ENCODE measurements at places on chromosomes 5 and 9. TPM values are rescaled to one million over a fixed set of nuclear protein-coding genes. Genes with fewer than 3 reads are reported as not detected.

DNA sequence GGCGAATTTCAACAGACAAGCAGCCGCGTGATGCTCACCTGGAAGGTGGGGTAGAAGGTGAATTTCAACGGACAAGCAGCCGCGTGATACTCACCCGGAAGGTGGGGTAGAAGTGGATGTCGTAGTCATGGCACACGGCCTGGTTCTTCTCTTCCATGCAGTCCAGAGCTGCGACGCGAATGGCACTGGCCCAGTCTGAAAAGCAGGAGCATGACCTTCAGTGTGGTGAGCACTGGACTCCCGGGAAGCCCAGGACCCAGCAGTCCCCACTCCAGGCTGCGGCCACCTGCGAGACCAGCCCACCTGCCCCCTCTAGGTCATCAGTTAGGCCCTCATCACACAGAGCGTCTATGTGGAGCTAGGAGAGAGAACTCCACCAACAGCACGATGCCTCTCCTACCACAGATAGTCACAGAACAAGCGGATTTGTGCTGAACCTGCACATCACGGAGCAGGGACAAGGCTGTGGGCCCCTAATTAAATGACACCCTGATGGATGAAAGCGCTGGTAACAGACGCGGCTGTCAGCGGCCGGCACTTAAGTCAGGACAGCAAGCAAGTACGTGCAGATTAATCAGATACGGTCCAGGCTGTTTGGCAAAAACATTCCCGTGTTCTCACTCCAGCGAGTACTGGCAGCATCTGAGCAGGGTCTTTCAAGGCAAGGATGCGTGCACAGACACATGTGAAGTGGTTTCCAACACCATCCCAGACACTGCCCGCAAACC, 18.8 kb downstream of the QSOX2 start:
- no peaks in the 10 kb centered on the region for H3K27me3 ChIP-seq
- H3K36me3 ChIP-seq: peaks cover 44% of the 10 kb centered on the region
- H3K27ac ChIP-seq: no peak overlapping the region
- no peaks in the 10 kb centered on the region for H3K4me1 ChIP-seq
- H3K4me3 ChIP-seq: no peak overlapping the region

DNA sequence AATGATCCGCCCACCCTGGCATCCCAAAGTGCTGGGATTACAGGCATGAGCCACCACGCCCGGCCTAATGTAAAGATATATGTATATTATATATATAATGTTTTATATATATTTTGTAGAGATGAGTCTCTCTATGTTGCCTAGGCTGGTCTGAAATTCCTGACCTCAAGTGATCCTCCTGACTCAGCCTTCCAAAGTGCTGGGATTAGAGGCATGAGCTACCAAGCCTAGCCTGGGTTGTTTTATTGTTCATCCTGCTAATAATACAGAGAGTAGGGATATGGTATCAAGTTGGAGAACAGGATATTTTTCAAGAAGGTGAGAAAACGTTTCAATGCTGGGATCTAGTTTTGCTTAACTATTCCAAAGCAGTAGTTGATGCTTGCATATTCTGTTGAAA, 2.9 kb downstream of the SEC24A start:
- H3K27me3 ChIP-seq: no peaks in the 10 kb centered on the region
- no peak overlapping the region for H3K27ac ChIP-seq
- DNase-seq: no peak
- peaks cover 9% of the 10 kb centered on the region for H3K4me1 ChIP-seq
- H3K4me3 ChIP-seq: no peak overlapping the region
- H3K36me3 ChIP-seq: no peaks in the 10 kb centered on the region

SPATA31E1 gene
- not detected for total RNA-seq

DNA sequence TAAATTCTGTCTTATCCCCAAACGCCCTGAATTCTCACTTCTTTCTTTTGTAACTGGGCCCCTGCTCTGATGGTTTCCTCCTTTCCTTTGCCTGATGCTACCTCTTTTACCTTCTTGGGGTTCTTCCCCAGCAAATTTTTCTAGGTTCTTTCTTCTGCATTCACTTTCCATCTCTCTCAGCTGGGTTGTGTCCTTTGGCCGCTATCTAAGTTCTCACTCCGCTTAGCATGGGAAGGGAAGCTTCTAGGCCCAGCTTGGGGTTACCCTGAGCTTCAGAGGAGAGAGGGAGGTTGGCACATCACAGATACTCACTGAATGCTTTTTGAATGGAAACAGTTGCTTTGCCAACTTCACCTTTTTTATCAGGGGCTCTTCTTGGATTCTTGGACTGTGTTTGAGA, 17.0 kb downstream of the PALM2AKAP2 start:
- no peaks in the 10 kb centered on the region for H3K27me3 ChIP-seq
- no peaks in the 10 kb centered on the region for H3K36me3 ChIP-seq
- peaks cover 81% of the 10 kb centered on the region for H3K4me1 ChIP-seq
- DNase-seq: no peak
- H3K4me3 ChIP-seq: no peak overlapping the region
- H3K27ac ChIP-seq: no peak overlapping the region

- no peaks in the 10 kb centered on the region for H3K27me3 ChIP-seq
- no peak for DNase-seq
- no peak overlapping the region for H3K4me3 ChIP-seq
- H3K4me1 ChIP-seq: no peaks in the 10 kb centered on the region
- H3K36me3 ChIP-seq: no peaks in the 10 kb centered on the region
Observed at GRCh38 chr9:82091610-82092009, 103.0 kb downstream of the SPATA31D1 start.

DNA sequence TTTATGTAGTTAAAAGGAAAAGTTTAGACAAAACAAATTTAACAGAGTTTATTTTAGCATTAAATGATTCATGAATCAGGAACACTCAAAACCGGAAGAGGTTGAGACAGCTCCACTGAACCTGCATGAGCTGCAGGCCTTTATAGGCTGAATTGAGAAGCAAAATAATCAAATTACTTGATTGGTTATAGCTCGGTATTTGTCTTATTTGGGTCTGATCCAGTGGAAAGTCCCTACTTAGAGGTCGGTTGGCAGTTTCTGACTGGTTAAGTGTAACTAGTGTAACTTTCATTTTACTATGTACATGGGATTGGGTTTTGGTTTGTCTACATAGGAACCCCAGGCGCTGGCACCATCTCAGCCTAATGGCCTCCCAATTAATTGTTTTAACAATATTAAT, 74.1 kb upstream of the PIK3R1 start:
- no peak for DNase-seq
- H3K27me3 ChIP-seq: no peaks in the 10 kb centered on the region
- no peak overlapping the region for H3K27ac ChIP-seq
- H3K4me3 ChIP-seq: no peak overlapping the region

PLAC8L1 gene
- total RNA-seq: not detected

NNT gene
- total RNA-seq: 674 TPM

DNA sequence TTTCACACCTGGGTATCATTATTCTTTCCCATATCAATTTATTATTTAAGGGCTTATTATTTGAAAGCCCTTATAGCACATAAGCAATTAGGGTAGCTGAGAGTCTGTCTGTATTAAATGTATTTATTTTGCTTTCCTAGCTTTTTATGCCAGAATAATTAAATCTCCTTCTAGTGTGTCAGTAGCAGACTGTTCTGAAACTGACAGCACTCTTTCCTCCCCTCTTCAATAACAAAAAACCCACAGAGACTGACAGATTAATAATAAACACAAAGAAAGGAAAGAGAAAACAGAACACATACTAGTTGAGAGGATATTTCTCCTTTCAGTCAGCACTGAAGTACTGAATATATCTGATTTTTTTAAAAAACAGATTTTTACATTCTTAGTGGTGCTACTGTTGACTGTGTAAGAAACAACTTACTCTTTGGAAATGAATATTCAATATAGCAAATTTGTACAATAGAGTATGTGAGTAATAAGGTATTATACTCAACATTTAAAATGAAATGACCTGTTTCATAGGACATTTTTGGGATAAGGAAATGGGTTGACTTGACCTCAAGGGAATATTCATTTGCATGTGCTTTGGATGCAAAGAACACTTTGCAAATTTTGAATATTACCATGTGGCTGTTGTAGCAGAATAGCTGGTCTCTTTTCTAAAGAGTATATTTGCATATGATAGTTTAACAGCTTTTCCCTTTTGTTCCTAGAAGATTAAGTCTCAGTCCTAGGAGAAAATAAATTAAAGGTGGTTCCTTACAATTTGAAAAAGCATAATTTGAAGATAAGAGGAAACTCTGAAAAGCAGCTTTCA, 208.3 kb downstream of the SPATA31D1 start:
- no peaks in the 10 kb centered on the region for H3K4me1 ChIP-seq
- no peaks in the 10 kb centered on the region for H3K27me3 ChIP-seq
- no peak overlapping the region for H3K4me3 ChIP-seq

DNA sequence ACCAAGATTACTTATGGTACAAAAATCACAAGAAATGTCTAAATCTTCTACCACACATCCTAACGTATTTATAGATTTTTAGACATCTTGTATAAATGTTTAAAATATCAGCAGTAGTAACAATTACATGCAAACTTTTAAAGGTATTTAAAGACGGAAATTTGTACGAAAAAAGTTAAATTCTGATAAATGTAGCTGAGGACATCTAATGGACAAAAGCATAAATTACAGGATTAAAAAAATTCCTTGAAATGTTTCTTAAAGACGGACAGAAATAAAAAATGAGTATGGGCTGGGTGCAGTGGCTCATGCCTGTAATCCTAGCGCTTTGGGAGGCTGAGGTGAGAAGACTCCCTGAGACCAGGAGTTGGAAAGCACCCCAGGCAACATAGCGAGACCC, 15.8 kb downstream of the ERCC8 start:
- H3K27ac ChIP-seq: no peak overlapping the region
- no peaks in the 10 kb centered on the region for H3K27me3 ChIP-seq
- H3K36me3 ChIP-seq: no peaks in the 10 kb centered on the region
- no peak overlapping the region for H3K4me3 ChIP-seq
- H3K4me1 ChIP-seq: peaks cover 7% of the 10 kb centered on the region

ZNF462 gene
- total RNA-seq: 24.4 TPM

PPP3R2 gene
- total RNA-seq: not detected

- DNase-seq: no peak
- no peaks in the 10 kb centered on the region for H3K27me3 ChIP-seq
- no peak overlapping the region for H3K27ac ChIP-seq
- H3K4me1 ChIP-seq: peaks cover 10% of the 10 kb centered on the region
Observed at GRCh38 chr5:78972654-78973428, 12.3 kb downstream of the ARSB start.

KCNN2 gene
- total RNA-seq: 5.2 TPM

- H3K36me3 ChIP-seq: no peaks in the 10 kb centered on the region
- H3K4me1 ChIP-seq: no peaks in the 10 kb centered on the region
- no peak for DNase-seq
Observed at GRCh38 chr5:92777421-92777820, 803.6 kb downstream of the NR2F1-AS1 start.

SPATA31A3 gene
- total RNA-seq: not detected

FCN2 gene
- total RNA-seq: not detected

DNA sequence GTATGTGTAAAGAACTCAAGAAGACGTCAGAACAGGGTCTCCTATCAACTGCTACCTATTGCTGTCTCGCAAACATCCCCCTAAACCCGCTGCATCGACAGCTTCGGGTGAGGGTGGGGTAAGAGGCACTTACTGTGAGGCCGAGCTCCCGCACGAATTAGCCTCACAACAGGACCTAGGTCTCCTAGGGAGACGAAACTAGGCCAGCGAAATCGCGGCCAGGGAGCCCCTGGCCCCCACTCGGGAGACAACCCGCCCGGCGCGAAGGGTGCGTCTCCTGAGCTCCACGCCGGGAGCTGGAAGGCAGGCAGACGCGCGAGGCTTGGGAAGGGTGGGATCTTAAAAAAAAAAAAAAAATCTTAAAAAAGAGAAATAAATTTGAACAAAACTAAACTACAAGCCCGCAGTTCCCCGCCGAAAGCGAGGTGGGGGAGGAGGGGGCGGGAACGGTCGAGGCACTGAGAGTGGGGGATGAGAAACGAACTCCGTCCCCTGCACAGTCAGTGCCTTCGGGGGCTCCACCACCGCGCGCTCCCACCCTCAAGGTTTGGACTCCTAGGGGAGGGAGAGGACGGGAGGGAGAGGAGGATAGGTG, 33.0 kb upstream of the NFIB start:
- H3K27ac ChIP-seq: peak overlapping the region; percentile 80
- no peaks in the 10 kb centered on the region for H3K27me3 ChIP-seq
- H3K4me3 ChIP-seq: peak overlapping the region; percentile 42
- H3K4me1 ChIP-seq: peaks cover 40% of the 10 kb centered on the region

MEIKIN gene
- not detected for total RNA-seq

DNA sequence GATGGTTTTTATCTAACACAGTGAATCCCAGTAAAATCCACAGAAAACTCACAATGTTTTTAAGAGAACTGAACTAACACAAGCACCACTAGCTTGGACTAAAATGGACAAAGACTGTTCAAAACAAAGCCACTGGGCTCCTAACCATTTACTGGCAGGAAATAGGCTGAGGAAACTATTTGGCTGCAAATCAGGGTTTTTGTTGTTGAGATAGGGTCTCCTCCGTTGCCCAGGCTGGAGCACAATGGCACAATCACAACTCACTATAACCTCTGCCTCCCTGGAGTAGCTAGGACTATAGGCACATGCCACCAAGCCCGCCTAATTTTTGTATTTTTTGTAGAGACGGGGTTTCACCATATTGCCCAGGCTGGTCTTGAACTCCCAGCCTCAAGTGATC, 99.7 kb downstream of the THBS4 start:
- no peaks in the 10 kb centered on the region for H3K36me3 ChIP-seq
- H3K4me3 ChIP-seq: no peak overlapping the region
- peaks cover 9% of the 10 kb centered on the region for H3K4me1 ChIP-seq
- H3K27ac ChIP-seq: peak overlapping the region; percentile 16
- H3K27me3 ChIP-seq: no peaks in the 10 kb centered on the region

GRCh38 chr5:86500947-86501346, 116.8 kb upstream of the COX7C start:
- no peak for DNase-seq
- H3K4me1 ChIP-seq: no peaks in the 10 kb centered on the region
- H3K4me3 ChIP-seq: no peak overlapping the region

MARCOL gene
- total RNA-seq: not detected

GRCh38 chr5:36606428-36607113, at the start of gene SLC1A3:
TSS of gene SLC1A3 (plus strand) at chr5:36606606. CDS start at chr5:36608424, 1,818 bp downstream.
- peak within 1 kb of the TSS; percentile 86 for H3K27ac ChIP-seq
- H3K4me1 ChIP-seq: peaks cover 13% of the 10 kb centered on the region
- H3K4me3 ChIP-seq: peak within 1 kb of the TSS; percentile 67

IL5 gene
- not detected for total RNA-seq

- no peaks in the 10 kb centered on the region for H3K27me3 ChIP-seq
- H3K27ac ChIP-seq: no peak overlapping the region
- no peaks in the 10 kb centered on the region for H3K36me3 ChIP-seq
- no peaks in the 10 kb centered on the region for H3K4me1 ChIP-seq
Observed at GRCh38 chr5:151917904-151918303, 6.7 kb downstream of the GLRA1 start.

NEURL1B gene
- 17.3 TPM for total RNA-seq

DNA sequence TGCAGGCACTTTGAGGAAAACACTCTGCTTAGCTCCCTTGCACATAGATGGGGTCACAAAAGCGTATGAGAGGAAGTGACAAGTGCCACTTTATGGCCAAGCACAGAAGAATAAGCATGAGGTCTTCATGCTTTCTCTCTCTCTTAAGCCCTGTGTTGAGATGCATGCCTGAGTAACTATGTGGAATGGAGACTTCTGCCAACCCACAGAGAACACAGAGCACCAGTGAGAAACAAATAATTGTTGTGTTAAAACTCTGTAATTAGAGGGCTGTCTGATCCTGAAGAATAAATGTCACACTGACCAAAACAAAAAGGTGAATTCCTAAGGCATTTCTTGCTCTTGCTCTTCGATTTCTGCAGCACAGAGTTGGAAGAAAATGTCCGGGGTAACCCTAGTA, 488.5 kb downstream of the CTNND2 start:
- H3K27me3 ChIP-seq: no peaks in the 10 kb centered on the region
- H3K36me3 ChIP-seq: no peaks in the 10 kb centered on the region
- DNase-seq: no peak
- no peaks in the 10 kb centered on the region for H3K4me1 ChIP-seq
- H3K4me3 ChIP-seq: no peak overlapping the region

RHOBTB3 gene
- 99.4 TPM for total RNA-seq

SLC24A2 gene
- not detected for total RNA-seq

MIGA2 gene
- total RNA-seq: 40.4 TPM
